ENCODE measurements at places on chromosomes 1 and 21. TPM values are rescaled to one million over a fixed set of nuclear protein-coding genes. Genes with fewer than 3 reads are reported as not detected.

DNA sequence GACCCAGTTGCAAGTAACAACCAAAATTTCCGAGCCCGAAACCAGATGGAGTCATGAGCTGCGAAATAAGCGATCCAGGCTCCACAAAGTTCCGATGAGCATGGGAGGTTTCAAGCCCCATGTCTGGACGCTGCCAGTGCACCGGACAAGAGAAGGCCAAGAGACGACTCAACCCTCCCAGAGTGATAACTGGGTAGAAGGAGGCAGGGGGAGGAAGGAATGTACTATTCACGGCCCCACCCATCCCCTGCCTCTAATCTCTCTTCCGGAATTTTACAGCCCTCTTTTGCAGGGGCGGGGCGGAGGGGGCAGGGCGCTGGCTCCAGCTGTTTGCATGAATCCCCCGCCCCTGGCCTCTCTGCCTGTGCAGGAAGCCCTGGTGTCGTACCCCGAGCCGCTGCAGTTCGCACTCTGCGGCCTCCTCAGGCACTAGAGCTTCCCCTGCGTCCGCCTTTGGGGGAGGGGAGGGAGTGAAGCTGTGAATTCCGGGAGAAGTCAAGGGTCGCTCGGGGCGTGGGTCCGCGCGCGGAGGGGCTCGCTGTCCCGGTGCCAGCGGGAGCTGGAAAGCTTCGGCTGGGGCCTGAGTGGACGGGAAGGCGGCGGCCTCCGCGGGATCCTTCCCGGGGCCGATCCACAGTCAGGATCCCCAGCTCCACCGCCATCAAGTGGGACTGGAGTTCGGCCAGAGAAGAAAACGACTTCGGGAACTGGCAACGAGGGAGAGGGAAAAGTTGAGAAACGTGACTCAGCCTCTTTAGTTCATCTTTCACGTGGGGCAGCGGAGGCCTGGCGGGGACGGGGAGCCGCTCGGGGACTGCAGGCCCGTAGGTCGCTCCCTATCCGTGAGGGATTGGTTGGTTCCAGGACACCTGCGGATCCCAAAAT is 6.3 kb upstream of the PTP4A2 start:
- peak; percentile 74 for DNase-seq

The CHAF1B gene
- 8.6 TPM for polyA plus RNA-seq

The OR2T29 gene
- not detected for polyA plus RNA-seq

GRCh38 chr1:236774926-236775325 is 20.2 kb upstream of the MTR start:
- no peak for DNase-seq

GRCh38 chr1:175172503-175172902 is 20.1 kb downstream of the KIAA0040 start:
- DNase-seq: no peak

- DNase-seq: no peak
Observed at GRCh38 chr21:39675993-39676661, 63.4 kb downstream of the B3GALT5 start.

The RGS7 gene
- 5.6 TPM for polyA plus RNA-seq

The LIN28A gene
- 0.18 TPM for polyA plus RNA-seq

GRCh38 chr1:171606402-171606941 is 15.6 kb upstream of the MYOCOS start:
- no peak for DNase-seq

GRCh38 chr1:18100491-18101063 is 7.0 kb upstream of the IGSF21 start:
- DNase-seq: peak; percentile 29

The OR2L8 gene
- polyA plus RNA-seq: not detected

The GBP6 gene
- not detected for polyA plus RNA-seq

GRCh38 chr1:5711956-5712645 is 280.1 kb downstream of the NPHP4 start:
- DNase-seq: no peak

DNA sequence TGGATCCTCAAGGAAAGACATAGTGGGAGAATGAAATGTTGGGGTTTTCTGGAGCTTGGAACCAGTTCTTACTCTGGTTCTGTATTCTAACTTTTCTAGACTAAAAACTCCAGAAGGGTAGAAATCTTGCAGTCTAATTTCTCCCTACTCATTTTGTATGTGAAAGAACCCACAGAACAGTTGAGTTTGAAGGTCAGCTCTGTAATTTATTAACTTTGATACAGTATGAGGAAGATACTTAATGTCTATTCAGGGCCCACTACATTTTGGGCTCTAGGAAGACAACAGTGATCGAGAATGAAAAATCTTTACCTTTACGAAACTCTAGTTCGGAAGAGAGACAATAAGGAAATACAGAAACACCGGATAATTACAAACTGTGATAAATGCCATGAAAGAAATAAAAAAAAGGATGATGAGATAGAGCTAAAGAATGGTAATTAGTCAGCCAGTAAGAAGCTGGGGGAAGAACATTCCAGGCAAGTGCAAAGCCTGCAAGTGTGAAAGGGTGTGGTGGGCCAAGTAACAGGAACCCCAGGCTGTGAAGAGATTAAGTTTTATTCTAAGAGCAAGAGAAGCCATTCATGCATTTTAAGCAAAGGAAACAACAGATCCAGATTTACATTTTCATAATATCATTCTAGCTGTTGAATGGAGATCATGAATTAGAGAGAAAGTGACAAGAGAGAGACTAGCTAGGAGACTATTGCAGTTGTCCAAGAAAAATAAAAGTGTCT is 159.9 kb upstream of the HMCN1 start:
- DNase-seq: no peak

DNA sequence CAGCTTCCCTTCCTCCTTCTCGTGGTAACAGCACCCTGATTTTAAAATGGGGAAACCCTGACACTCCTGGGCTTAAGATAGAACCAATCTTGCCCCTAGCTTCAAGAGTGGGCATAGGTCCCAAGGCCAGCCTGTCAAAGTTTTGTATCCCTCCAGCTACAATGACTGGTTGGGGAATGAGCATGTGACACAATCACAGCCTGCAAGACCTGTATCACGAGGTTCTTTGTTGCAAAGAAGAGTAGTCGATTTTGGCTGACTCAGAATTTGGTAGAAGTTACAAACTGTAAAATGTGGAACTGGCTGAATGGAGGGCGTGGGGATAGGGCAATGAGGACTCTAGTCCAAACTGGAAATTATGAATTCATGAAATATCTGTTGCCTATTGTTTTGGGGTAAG is 18.7 kb downstream of the CTSK start:
- no peak for DNase-seq

The PRKCZ gene
- 34.5 TPM for polyA plus RNA-seq

DNA sequence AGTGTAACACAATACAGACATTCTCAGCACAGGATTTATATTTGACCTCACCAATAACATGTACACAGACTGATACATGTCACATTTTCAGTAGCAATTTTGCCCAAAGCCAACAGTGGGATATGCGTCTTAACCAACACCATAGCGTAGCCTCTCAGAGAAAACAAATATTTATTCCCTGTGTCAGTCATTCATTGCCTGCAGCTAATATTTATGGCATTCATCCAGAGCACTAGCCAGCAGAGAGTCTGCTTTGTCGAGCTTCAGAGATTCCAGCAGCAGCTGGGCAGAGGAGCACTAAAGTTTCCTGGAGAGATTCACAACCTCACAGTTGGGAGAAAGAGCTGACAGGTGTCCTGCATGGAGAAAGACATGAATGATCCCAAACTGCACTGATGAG is 400.7 kb upstream of the DAB1 start:
- DNase-seq: no peak

DNA sequence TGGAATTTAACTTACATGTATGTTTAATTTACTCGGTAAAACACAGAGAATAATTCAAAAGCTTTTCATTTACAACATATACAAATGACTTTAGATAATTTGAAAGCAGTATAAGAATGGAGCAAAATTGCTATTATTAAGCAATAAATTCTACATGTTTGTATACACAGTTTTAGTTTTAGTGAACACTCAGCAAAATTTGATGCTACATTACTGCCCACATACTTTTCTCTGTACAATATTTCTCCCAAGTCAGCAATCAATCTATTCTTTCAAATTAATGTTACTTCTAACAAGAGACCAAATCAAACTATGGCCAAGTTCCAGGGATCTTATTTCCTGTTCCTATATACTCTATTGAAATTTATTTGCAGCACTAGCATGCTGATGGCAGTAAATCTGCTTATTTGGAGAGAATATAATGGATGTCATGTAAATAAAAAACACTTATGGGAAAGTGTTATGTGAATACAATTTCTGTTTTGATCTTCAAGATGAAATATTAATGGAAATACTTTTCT is 82.6 kb upstream of the BRINP3 start:
- no peak for DNase-seq

GRCh38 chr1:218081358-218081757 is 203.7 kb upstream of the RRP15 start:
- no peak for DNase-seq

DNA sequence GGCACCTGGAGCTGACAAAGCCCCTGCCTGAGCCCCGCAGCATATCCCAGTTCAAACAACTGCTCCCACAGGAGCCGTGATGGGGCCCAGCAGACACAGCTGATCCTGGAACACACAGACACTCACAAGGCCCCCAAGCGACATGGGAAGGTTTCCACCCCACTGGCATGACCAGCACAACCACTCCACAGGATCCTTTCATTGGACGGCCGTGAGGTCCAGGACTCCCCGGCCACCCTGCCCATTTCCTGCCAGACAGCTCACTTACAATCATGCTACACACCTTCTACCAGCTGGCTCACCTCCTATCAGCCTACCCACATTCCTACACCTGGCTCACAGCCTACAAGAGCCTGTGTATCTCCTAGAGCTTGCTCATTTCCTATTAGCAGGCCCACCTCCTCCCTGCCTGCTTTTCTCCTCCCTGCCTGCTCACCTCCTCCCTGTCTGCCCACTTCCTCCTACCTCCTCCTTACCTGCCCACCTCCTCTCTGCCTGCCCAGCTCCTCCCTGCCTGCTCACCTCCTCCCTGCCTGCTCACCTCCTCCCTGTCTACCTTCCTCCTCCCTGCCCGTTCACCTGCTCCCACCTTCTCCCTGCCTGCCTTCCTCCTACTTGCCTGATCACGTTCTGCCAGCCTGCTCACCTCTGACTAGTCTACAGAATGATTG is 73.9 kb downstream of the MATN1 start:
- DNase-seq: no peak

- DNase-seq: no peak
Observed at GRCh38 chr1:32335535-32335789, 571 bp downstream of the MARCKSL1 start.

- DNase-seq: no peak
Observed at GRCh38 chr21:45372732-45373355, 32.1 kb upstream of the COL18A1 start.

DNA sequence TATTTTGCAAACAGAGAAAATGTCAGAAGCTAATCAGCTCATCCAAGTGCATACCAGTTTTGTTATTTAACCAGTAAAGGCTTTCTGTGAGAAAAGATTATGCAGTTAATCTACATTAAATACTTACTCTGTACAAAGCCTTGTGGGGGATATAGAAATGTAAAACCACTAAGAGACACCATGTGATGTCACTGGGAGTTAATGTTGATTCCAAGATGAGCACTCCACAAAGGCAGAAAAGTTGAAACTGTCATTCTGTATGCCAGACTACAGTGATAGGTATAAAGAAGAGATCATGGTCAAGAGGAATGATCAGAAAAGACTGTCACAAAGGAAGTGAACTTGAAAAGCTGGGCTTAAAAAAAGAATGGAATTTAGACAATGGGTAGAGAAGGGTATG is 100.3 kb upstream of the SGIP1 start:
- no peak for DNase-seq

- no peak for DNase-seq
Observed at GRCh38 chr1:83827741-83828140, 171.2 kb downstream of the TTLL7 start.

- DNase-seq: no peak
Observed at GRCh38 chr1:66395202-66396061, 138.5 kb upstream of the SGIP1 start.

DNA sequence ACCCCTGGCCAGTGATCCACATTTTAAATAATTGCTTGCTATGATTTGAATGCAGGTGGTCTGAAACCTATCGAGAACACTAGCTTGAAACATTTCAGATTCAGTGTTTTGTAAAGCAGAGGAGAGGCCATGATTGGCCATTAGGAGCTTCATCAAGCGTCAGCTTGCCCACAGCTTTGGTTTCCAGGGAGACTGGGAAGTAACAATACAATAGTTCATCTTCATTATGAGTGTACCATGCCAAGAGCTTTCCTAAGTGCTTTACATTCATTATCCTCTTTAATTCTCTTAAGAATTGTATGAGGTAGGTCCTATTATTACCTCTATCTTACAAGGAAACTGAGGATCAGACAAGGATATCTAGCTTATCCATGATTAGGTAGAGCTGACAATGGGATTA is 27.7 kb upstream of the ATP5PO start:
- DNase-seq: no peak

DNA sequence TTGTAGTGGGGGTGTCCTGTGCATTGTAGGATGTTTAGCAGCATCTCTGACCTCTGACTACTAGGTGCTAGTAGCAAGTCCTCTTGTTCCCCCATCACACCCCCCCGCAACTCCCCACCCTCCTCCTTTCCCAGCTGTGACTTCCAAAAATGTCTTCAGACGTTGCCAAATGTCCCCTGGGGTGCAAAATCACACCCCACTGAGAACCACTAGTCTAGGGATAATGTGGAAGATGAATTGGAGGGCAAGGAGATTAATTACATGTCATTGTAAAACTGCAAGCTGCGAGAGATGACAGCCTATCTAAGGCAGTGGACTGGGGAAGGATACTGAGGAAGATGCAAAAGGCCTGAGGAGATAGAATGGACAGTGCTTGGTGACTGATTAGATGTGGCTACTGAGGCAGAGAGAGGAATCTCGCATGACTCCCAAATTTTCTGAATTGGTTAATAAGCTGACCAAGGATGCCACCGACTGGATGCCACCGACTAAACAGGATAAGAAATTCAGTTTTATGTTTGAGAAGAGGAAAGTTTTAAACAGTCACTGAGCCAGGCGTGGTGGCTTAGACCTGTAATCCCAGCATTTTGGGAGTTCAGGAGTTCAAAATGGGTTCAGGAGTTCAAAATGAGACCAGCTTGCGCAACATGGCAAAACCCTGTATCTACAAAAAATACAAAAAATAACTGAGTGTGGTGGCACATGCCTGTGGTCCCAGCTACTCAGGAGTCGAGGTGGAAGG is 3.1 kb upstream of the JAK1 start:
- no peak for DNase-seq

DNA sequence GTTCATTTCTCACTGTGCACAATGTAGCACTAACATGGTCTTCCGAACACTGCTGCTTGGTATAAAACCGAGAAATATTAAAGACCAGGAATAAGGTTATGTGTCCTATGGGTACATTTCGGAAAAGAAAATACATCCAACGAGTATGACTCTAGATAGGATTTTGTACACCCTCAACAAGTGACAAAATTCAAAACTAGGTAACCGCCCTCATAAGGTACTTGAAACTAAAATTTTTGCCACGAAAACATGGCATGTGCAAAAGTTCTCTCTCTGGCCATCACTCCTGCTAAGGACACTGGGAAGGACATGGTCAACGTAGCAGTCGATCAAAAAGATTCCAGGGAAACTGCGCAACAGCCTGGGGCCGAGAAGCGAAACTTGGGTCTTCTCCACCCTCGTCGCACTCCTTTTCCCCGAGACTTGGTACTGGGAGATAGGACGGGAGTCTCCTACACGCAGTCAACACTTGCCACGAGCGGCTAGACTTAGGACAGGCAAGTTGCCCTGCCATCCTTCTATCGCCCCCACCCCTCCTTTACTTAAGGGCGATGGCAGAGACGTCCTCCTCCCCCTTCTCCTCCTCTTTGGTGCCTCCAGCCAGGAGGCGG is 338 bp upstream of the TOR1AIP1 start:
- peak; percentile 92 for DNase-seq
